Effector CD8-positive, alpha-beta T cell (primary cell): ENCODE measurements at places on chromosomes 2 and 18.

GRCh38 chr2:207123335-207123744 lies 42.4 kb downstream of the KLF7 start:
- no peak for DNase-seq

- no peak for DNase-seq
These were observed 47.2 kb downstream of the DOK6 start for GRCh38 chr18:69447886-69448285.

DNA sequence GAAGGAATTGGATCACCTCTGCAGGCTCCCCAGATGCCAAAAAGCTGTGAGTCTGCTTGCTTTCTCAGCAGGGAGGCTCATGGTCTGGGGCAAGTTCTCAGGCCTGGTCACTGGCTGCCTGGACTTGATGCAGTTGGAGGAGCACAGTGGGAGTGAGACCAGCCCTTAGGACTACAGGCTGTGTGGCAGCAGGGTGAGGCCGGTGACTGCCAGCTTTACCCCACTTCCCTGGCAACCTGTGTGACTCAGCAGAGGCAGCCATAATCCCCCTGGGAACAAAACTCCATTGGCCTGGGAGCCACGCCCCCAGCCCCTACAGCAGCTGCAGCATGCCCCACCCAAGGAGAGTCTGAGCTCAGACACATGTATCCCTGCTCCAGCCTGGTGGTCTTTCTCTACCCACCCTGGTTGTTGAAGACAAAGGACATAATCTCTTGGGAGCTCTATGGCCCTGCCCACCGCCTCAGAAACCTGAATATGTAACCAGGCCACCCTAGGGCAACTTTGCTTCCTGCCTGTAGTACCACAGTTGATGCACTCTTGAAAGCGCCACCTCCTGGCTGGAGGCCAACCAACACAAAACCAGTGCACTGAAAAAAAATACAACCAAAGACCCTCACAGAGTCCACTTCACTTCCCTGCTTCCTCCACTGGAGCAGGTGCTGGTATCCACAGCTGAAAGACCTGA lies 106.8 kb upstream of the SPATS2L start:
- DNase-seq: no peak

GRCh38 chr2:207935991-207936370 lies 89.3 kb downstream of the PLEKHM3 start:
- DNase-seq: no peak

DNA sequence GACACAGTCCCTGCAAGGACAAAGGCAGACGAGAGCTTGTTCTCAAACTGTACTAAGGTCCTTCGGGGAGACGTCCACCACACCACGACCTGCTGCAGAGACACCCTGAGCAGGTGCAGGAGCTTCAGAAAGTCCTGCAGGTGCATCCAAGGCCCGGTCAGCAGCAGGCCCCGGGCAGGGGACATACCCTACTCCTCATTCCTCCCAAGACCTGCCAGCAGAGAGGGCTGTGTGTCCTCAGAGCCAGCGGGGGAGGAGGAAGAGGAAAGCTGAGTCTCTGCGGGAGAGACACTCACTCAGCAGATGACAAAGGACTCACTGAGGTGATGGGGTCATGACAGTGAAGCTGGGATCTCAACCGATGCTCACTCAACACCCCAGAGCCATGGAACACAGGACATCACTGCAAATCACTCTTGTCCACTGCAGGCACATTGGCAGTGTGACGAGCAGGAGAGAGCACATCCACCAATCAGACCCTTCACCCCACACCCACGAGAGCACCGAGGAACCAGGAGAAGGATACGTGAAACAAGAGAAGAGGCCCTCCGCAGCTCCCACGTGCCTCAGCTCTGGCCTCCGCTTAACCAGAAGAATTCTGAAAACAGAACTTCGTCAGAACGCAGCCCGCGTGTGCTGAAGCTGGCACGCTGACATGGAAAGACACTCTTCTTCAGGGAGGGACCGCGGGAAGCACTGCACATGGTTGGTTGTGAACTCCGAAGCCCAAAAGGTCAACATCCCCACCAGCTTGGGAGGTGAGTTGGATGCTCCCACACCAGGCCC lies 9.3 kb downstream of the HDAC4 start:
- DNase-seq: no peak

DNA sequence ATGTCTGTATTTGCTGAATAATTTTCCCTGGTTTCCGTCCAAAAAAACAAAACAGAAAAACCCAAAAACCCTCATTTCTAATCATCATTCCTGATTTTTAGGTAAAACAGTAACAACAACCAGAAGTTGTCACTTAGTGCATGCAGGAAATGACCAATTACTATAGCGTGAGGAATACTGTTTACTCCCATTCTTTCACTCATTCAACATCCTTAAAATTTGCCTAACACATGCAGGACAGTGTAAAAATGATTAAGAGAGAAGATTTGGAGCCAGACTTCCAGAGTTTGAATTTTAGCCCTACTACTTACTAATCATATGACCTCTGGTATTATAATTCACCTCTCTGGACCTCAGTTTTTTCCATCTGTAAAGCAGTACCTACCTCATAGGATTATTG lies 83.1 kb downstream of the FIGN start:
- no peak for DNase-seq
